Stimulated activated CD8-positive, alpha-beta memory T cell treated with anti-CD3 and anti-CD28 coated beads, Interleukin-4, amount 100 ng/mL, for 1 hour (primary cell): ENCODE measurements at places on chromosomes 2 and 18.

DNA sequence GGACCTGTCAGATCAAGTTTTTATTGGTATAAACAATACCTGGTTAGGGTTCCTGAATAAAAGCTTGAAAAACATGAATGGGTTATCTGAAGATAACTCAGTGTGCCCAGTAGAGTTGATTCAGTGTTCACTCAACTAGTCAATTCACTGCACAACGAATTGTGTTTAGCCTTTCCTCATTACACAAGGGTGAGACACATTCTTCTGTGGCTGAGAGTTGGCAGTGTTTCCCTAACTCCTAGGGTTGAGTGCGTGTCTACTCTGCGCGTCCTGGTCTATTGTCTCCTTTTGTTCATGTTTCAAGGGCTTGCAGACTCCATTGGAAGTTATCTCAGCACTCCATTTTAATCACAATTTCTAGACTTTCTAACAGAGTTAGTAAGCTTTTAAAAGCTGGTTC is 32.8 kb upstream of the TMEM178A start:
- DNase-seq = no peak

DNA sequence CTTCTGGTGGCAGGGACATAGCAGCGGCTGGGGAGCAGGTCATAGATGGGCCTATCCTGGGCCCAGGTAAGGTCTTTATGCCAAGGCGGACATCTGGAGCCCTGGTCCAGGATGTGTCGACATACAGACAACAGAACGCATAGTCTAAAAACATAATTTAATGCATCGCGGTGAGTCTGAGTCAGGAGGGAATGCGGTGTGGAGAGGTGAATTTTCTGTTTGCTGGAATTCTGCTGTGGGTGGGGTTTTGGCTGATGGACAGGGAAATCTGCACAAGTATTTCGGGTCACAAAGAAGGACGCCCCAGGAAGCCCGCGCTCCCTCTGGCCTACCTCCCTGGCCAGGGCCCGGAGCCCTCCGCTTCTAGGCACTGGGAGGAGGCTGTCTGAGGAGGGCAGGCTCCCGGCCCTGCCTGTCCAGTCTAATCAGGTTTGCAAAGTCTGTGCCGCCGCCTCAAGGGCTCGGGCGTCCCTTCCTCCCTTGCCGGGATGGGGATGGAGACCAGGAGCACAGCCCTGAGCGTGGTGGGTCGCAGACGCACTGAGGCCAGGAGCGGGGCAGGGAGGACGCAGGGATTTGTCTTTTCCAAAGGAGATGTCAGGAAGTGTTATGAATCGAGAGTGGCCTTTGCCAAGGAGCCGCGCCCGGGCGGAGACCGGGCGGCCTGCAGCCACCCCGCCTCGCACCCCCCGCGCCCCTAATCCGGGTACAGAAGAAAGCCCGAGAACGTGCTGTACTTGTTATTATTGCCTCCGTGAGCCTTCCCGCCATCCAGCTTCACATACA is 2.3 kb downstream of the C1QL2 start:
- no peak for DNase-seq

- DNase-seq = no peak
Measured at GRCh38 chr18:47163241-47163640, 12.9 kb downstream of the IER3IP1 start.

- no peak for DNase-seq
Measured at GRCh38 chr18:58300867-58301266, 256.8 kb downstream of the NEDD4L start.

- DNase-seq = no peak
Measured at GRCh38 chr2:149160195-149160594, 121.7 kb downstream of the LYPD6B start.

DNA sequence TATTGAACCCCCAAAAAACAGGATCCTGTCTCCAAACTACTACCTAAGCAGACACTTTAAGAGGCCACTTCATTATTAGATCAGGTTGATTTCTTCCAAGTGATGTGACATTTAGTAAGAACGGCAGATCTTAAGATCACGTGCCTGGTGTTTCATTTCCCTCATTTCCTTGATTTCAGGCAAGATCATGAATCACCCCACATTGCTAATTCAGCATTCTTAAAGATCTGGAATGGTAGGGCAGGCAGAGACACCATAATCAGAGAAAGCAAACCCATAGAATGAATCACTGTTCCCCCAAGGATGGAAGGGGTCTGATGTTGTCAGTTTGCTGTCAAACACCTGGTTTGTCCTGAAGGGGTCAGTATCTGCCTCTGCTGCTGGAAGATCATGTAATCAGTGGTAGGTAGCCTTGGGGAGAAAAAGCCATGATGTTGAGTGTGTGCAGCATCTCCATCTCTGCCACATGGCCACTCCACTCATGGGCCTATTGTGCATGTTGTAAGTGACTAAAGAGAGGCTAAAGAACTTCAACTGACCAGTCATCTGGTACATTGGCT is 133.9 kb downstream of the ARHGAP15 start:
- no peak for DNase-seq

DNA sequence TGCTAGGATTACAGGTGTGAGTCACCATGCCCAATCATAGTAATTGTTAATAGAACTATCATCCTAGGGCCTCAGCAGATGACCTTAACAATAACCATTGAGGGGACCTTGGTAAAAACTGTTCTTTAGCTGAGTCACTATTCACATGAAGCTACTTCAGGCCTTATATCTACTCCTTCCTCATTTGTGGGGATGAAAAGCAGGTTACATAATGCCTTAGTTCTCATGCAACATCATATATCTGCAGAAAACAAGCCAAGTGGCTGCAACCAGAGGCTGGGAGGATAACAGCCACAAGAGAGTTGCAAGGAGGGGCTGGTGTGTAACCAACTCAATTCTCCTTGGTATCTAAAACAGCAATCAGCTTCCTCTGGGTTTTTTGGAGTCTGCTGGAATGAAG is 445.4 kb downstream of the NBAS start:
- DNase-seq = no peak
